ENCODE measurements at places on chromosomes 7 and 10. TPM values are rescaled to one million over a fixed set of nuclear protein-coding genes. Genes with fewer than 3 reads are reported as not detected.

Gene ABCF2
- total RNA-seq: 65.5 TPM

Gene CDK13
- 56.6 TPM for total RNA-seq

Gene ZNRF2
- total RNA-seq: 8.1 TPM

Gene AHR
- total RNA-seq: 11.8 TPM

Gene ATE1
- 27.0 TPM for total RNA-seq

Gene SLK
- total RNA-seq: 41.0 TPM

Gene ASAH2
- 5.5 TPM for total RNA-seq

Gene TDRD1
- total RNA-seq: not detected

Gene TMEM270
- total RNA-seq: not detected

Gene ANKRD1
- not detected for total RNA-seq

Gene PTPRZ1
- 0.20 TPM for total RNA-seq

Gene PNLIPRP2
- total RNA-seq: not detected

Gene CD36
- total RNA-seq: 0.83 TPM

Measured in A673 (cell line).